Cardiac septum (tissue), 1 donor: ENCODE measurements at places on chromosomes 4 and X.

DNA sequence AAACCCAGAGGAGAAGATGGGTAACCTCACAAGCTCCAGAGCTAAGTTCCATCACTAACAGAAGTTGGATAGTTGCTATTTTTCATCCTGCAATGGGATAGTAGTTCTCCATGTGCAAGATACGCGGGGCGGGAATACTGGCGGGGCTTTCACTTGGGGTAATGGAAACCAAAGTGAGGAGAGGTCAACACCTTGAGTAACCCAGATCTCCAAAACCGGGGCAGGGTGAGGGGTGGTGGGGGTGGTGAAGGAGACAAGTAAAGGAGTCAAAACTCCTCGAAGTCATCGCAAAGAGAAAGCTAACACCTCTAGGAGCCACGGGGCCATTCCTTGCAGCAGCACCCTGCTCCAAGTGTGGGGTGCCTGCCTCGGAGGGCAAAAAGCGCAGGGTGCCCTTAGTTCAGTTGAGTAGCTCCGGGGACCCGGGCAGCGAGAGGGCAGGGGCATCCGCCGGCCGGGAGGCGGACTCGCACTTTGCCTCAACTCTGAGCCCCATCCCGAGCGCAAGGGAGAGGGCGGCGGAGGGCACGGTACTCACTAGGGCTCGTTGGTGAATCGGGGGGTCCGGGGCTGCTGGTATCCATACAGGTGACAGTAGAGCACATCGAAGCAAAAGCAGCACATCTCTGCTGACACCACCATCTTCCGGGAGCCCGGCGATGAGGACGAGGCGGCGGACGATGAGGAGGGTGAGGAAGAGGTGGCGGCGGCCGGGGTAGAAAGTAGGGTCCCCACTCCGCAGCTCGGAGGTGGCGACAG is 645 bp downstream of the AMMECR1 start:
- DNase-seq: no peak

- no peak for DNase-seq
Observed at GRCh38 chr4:33996075-33996718, 2248.1 kb downstream of the ARAP2 start.

DNA sequence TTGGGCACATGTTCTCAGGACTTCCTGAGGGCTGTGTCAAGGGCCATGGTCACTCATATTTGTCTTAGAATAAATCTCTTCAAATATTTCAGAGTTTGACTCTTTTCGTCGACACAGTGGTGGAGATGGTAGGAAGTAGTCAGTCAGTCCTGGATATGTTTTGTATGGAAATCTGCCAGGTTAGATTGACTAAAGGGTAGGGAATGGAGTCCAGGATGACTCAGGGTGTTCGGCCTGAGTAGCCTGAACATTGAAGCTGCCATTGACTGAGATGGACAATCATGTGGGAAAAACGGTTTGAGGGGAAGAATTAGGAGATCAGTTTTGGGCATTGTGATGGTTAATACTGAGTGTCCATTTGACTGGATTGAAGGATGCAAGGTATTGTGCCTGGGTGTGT is 177.1 kb upstream of the CENPE start:
- no peak for DNase-seq

- DNase-seq: no peak
Observed at GRCh38 chrX:118207831-118208453, 91.3 kb upstream of the KLHL13 start.

DNA sequence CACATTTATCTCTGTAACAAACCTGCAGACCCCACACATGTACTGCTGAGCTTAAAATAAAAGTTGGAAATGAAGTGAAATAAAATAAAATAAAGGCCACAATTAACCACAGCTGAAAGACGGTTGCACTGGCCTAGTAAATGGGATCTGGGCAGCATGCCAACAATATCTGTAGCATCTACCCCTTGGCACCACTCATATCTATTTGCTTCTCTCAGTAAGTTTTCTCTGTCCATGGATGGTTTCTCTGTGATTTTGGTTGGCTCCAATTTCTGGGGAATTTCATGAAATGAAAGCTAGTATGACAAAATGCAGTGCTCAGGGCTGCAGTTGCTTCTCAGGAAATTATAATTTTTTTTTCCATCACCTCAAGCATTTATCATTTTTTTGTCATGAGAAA is 172.0 kb upstream of the IL15 start:
- no peak for DNase-seq

DNA sequence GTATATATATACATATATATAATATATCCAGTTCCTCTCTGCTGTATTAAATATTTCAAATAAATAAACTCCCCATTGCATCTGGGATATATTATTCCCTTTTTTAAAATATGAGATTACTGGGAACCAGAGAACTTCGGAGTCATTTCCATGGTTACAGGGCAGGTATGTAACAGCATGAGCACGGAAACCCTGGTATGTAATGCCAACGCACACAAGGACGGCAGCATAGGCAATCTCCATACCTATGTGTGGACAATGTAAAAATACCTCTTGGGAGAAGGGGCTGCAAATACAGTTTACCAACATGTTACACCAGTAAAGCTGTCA is 62.8 kb downstream of the NUDT10 start:
- DNase-seq: no peak

DNA sequence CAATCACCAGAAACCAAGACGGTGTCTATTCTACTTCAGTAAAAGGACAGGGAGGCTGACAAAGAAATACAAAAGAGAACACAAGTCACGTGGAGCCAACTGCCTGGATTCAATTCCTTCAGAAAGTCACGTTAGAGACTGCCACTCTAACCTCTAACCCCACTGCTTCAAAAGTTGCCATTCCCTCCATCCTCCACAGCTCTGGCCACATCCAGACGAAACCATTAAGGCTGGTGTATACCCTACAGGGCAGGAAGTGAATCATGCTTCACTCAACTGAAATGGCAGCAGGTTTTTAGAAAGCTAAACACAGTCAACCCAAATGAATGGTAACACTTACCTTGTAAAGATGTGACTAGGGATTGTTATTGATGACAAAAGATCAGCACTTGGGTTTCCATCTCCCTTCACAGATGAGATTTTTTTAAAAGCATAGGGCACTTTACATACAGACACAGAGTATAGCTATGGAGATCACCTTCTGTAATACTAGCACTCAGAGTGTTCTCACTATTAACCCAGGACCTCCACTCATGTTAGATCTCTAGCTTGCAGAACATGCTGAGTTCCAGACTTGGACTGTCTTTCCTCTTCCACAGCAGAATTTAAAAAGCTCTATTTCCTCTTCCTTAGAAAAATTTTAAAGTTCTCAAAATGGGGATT is 37.4 kb downstream of the MAML3 start:
- DNase-seq: no peak

- no peak for DNase-seq
Observed at GRCh38 chr4:160143574-160143973, 1040.7 kb downstream of the RAPGEF2 start.

DNA sequence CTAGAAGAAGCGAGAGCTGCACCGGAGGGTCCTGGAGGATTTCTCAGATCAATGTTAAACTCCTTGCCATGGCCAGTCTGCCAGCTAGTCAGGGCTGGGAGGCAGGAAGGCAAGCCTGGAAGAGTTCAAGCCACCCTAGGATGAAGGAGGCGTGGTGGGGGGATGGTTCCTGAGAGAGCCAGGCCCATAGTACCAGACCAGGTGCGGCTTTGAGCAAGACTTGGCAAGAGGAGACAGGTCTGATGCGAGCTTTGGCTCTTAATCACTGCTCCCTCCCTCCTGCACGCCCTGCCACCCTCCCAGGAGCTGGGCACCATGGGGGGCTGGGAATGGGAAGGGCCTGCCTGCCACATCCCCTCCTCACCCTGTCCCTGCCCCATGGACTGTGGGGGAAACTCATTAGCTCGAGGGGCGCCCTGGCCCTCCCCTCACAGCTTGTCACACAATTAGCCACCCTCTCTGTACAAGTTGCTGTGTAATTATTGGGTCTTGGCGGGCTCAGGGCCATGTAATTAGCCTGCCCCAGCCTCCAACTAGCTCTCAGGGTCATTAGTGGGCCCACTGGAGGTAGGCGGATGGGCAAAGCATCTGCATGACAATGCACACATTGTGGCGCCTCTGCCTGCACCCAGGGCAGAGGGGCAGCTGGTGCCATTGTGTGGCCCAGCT is 50.3 kb downstream of the EFNB1 start:
- DNase-seq: no peak

DNA sequence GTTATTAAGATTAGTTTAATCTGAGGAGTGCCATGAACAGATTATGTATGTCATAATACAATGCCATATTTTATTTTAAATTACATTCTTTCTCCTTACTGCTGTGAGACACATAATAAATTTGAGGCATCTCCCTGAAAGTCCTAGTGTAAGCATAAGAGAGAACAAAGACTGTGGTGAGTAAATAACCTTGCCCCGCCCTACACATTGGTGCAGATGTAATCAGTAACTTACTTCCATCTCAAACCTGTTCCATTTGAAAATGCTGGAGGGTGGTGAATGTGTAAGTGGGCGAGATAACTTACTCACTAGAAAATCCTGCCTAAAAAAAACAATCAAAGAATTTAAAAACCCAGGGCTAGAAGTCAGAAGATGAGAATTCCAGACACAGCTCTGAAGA is 338.1 kb upstream of the SLIT2 start:
- DNase-seq: no peak

DNA sequence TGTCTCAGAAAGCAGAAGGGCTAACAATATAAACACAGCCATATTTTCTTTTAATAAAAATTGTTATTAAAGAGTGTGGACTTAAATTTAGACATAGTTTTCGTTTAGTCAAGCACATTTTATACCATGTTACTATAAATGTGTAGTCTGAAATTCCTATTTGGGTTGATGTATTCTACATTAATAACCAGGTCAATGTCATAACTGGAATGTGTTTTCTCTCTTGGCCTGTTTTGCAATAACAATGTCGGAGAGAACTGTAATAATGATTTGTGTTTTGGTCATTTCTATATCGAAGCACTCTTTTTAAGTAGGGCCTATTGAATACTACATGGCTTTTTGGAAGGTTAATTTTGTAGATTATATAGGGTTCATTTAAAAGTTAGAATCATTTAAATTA is 5.5 kb downstream of the USO1 start:
- no peak for DNase-seq

DNA sequence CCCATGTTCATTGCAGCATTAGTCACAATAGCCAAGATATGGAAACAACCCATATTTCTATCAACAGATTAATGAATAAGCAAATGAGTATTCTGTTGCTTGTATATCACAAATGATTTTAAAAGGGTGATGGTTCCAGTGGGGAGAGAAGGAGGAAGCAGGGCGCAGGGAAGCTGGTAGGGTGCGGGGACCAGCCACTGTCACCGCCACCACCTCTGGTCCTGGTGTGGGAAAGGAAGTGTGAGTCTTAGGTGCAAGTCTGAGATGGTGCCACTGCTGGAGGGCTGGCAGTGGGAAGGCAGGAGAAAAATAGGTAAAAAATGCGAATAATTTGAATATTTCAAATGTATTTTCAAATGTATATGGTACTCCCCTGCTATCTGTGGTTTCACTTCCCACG is 286.8 kb upstream of the DDX53 start:
- peak; percentile 63 for DNase-seq

DNA sequence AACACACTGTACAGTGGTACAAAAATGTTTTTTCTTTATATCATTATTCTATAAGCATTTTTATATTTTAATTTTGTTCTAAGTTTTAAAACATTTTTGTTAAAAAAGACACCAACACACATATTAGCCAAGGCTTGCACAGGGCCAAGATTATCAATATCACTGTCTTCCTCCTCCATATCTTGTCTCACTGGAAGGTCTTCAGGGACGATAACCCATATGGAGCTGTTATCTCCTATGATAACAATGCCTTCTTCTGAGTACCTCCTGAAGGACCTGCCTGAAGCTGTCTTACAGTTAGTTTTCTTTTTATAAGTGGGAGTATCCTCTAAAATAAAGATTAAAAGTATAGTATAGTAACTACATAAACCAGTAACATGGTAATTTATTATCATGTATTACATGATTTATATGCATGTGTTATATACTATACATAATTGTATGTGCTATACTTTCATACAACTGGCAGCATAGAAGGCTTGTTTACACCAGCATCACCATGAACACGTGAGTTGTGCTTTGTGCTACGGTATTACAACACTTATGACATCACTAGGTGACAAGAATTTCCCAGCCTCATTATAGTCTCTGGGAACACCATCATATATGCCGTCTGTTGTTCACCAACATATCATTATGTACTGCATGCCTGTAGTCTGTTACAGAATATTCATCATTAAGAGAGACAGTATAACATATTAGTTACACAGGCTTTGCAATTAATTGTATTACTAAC is 90.7 kb downstream of the WDFY3 start:
- DNase-seq: no peak

GRCh38 chr4:52106191-52106590 is 55.1 kb downstream of the SPATA18 start:
- DNase-seq: no peak

DNA sequence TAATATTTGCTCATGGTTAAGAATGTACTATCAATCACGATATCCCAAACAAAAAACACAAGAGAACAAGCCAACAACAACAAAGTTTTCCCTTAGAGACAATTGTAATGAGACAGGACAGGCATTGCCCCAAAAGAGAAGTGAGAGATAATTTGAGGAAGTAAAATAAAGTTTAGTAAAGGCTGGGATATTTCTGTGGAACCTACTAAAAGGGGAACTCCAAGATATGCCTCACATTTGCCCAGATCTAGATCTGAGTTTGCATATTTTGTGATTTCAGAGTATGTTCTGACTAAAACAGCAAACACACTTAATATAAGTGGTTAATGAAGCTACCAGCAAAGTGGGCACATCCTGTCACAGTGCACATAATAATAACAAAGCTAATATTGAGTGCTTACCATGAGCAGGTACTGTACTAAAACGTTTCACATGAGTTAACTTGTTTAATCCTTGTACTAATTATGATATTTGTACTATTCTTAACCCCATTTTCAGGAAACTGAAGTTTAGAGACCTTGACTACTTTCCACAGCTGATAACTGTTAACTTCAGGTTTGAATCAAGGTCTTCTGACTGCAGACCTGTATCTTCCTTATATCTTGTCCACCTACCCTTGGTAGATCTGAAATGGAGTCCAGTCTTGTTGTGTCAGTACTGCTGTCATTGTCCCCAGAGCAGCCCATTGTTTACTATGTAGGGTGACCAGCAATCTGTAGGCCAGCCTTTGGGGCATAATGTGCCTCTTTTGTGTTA is 26.0 kb upstream of the BMP2K start:
- no peak for DNase-seq

GRCh38 chrX:44816367-44816766 is 27.5 kb upstream of the DUSP21 start:
- no peak for DNase-seq

DNA sequence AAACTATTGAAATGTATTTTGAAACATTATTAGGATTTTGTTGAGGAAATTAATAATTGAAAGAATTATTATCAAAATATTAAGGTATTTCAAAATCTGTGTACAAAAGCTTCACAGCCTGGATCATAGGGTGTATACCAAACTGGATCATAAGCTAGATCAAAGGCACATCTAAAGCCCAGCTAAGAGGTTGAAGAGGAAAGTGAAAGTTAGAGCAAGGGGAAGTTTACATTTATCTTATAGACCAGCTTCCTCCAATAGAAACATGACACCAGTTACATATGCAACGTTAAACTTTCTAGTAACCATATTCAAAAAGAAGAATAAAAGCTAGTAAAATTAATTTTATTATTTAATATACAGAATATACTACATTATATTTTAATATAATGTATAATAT is 227.2 kb upstream of the BMP3 start:
- DNase-seq: no peak
